ENCODE measurements at places on chromosomes 2 and 18.
A peak's percentile ranks its signal among the peaks of the same experiment; 100 is the strongest.

DNA sequence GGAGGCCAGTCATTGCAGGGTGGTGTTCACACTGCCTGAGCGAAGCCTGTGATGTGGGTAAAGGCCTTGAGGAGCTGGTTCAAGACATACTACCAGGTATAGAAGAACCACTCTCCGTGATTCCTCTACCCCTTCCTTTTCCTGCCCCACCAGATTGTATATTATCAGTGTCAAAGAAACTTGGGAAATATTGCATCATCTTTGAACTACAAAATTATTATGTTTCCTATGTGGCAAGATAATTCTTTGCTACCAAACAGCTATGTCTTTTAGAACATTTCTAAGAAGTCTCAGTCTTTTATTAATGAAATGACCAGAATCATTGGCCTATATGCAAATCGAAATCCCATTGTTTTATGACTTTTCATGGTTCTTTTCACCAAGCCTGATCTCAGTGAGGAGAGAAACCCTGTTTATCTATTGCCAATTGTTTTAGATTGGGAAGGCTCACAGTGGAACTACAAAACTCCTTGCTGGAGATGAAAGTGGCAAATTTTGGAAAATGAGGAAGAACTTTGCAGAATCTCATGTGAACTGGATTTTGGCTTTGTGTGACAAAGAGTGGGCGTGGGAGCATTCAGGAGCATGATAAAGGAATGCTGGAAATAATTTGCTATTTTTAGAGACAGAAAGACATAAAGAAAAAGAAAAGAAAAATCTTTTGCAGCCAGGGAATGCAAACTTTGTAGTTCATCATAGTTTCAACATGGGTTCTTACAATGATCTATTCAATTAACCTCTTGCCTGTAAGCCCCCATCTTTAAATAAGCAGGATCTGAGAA lies 286.9 kb downstream of the INSIG2 start:
- DNase-seq, result no peak

GRCh38 chr2:239261356-239261755 lies 139.5 kb downstream of the HDAC4 start:
- DNase-seq, result peak; percentile 2

DNA sequence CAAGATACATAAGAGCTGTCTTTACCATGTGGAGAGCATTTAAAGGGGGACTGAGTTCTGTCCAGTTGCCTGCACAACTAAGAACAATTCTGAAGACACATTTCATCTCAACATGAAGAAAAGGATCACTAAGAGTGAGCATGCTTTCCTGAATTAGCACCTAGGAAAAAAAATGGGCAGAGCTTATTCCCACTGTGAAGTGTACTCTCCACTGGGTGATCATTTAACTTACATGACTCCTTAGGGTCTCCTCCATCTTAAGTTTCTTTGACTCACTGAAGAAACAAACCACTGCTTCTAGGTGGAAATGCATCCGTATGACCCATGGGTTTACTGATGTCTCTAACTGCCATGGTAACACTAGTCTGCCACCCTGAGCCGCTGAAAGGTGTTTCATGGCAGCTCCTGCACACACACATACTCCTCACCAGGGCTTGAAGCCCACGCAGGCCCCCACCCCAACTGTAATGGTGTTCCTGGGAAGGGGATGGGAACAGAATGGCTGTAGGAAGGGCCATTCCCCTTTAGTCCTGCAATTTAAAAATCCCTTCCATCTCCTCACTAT lies 27.1 kb downstream of the HDLBP start:
- DNase-seq, result no peak

- DNase-seq, result no peak
Measured at GRCh38 chr18:21663578-21663977, 41.0 kb downstream of the ABHD3 start.

- no peak for DNase-seq
Measured at GRCh38 chr18:36634573-36635216, 194.1 kb downstream of the TPGS2 start.

GRCh38 chr2:233563663-233564430 lies 2.7 kb downstream of the USP40 start:
- DNase-seq, result no peak

DNA sequence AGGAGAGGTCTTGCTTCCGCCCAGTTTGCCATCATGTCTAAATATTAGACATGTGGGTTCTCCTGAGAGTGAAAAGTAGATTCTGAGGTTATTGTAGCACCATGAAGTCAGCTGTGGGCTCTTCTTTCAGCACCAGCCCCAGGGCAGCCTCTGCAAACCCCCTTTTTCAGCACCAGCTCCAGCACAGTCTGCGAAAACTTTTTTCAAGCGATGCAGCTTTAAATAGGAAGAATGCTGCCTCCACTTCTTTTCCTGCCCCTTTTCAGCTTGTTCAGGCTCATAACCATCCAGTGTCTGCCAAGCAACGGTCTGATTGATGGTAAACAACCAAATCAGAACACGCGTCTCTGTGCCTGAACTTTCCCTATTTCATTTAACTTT lies at the start of gene COL5A2:
Gene COL5A2, minus strand, starts transcription at position 192 of the 381 bp plus-strand sequence. Its CDS starts 157 bp downstream, at position 35.
- DNase-seq, result peak; percentile 8

All from activated CD4-positive, alpha-beta T cell treated with anti-CD3 and anti-CD28 coated beads for 36 hours (primary cell).